Brain pericyte (primary cell): ENCODE measurements at places on chromosomes 6 and 20.

DNA sequence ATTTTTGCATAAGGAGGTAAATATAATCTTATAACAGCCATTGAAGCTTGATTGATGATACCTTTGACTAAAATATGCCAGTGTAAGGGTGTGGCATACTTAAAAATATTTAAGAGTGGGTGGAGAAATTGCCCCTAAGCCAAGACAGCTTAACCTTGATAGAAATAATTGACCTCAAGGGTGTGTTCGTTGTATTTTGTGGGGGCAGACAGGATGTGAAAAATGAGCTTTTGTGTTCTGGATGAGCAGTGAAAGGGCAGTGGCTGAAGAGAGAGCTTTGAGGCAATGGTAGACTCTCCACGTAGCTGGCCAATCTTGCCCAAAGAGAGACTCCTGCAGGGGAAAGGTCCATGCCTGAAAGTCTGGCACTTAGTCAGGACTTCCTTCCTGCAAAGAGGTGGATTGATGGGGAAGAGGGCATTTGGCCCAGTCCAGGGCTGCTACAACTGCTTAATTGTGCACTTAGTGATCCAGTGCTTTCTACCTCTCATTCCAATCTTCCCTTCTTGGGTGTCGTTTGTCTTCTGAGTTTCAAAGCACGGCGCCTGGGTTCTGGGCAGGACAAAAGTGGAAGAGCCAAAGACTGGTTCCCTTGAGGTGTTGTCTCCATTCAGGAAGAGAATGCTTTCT, 15.6 kb upstream of the CD109 start:
- DNase-seq = no peak

- DNase-seq = no peak
These were observed 142.6 kb downstream of the ARHGAP18 start for GRCh38 chr6:129567374-129567773.

GRCh38 chr20:57795342-57795697, 85.5 kb upstream of the PMEPA1 start:
- DNase-seq = no peak

DNA sequence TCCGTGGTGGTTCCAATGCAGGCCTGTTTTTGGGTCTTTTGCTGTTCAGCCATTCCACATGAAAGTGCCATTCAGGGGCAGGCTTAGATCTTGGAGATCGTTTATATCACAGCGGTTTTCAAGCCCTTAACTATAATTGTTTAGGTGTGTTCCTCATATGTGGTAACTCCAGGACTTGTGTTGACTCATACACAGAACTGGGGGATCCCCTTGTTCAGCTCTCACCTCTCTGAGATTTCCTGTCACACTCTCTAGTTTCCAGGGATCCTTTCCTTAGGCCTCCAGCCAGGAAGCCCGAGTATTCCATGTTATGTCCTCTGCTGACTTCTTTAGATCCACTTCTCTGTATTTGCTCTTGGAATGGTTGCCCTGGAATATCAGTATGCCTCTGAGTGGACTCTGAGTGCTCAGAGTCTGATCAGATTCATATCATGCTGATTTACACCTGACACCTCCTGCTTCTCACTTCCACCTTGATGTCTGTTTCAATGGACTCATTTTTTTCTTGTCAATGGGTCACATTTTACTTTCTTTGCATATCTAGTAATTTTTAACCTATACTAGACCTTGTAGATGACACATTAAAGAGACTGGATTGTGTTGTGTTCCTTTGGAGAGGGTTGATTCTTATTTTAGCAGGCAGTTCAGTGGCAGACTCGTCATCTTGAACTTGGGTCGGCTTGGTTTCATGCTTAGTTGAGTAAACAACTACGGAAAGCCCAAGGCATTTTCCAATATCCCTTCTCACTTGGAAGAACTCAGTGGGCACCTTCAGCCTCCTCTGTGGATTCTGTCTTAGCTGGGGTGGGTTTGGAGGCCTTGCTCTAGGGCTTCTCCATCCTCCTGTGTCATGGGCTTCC, 13.1 kb downstream of the NTSR1 start:
- no peak for DNase-seq

DNA sequence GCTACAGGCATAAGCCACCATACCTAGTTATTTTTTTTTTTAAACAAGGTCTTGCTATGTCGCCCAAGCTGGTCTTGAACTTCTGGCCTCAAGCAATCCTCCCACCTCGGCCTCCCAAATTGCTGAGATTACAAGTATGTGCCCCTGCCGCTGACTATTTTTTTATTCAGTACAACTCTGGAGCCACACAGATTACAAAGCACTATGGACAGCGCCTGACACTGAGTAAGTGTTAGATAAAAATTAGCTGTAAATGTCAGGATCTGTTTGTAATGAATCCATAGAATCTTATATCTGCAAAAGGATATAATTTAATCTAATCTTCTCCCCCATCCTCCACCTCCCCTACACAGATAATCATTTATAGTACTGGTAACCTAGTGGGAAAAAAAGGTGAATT, 15.3 kb upstream of the COL12A1 start:
- no peak for DNase-seq

DNA sequence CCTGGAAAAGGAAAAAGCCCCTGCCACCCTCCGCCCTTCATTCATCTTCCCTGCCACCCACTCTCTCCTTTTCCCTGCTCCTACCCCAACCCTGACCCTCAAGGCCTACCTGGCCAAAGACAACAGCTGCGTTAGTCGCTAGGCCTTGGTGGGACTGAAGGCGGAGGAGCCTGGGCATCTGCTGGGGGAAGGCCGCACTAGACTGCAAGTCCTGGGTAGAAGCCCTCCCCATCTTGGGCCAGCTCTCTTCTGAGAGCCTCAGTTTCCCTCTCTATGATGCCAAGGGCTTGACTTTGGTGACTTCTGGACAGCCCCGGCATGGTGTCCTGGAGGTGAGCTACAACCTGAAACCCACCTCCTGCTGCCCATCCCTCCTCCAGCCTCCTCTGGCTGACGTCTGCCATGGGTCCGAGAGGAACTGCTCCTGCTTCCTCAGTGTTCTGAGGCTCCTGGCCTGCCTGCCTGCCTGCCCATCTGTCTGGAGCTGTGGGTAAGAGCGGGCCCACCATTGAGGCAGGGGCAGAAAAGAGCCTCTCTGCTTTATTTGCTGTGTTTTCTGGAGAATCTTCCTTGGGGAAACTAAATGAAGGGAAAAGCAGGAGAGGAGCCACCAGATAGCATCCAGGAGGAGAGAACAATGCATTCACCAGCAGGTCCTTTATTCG, 7.5 kb upstream of the FOXC1 start:
- no peak for DNase-seq

DNA sequence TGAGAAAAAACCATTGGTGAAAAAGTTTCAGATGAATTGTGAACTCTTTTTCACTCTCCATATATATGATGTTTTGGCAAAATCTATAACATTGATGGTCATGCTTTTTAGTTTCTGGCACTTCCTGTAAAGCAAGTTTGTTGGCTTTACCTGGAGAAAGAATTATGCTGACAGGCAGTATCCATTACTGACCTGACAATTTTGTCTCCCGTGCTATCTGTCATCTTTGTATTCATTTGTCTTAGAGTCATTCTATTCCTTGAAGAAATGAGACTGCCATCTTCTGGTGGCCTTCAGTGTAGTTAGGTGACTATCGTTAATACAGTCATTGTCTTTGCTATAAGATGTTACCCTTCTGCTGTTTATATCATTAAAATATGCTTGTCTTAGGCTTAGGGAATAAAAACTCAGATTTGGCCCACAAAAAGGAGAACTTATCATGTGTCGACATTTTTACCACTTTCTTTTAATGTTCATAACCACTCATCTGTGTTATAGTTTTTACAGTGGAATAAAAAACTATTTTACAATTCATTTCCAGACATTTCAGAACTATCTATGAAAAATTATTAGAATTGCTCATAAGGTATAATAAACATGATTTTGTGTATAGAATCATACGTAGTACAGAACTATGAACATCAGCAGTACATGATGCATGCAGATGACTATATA, 707.0 kb downstream of the EPM2A start:
- DNase-seq = no peak

DNA sequence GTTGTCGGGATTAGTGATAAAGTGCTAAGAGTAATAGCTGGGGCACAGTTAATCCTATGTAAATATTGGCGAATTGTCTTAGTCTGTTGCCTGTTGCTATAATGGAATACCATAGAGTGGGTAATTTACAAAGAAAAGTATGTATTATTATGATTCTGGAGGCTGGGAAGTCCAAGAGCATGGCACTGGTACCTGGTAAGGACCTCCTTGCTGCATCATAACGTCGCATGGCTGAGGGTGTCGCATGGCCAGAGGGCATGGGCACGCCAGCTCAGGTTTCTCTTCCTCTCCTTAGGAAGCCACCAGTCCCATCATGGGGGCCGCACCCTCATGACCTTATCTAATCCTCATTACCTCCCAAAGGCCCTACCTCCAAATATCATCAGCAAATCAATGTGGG, 29.7 kb downstream of the IRF4 start:
- no peak for DNase-seq

GRCh38 chr20:38863024-38863851, 57.7 kb downstream of the PPP1R16B start:
- DNase-seq = no peak

DNA sequence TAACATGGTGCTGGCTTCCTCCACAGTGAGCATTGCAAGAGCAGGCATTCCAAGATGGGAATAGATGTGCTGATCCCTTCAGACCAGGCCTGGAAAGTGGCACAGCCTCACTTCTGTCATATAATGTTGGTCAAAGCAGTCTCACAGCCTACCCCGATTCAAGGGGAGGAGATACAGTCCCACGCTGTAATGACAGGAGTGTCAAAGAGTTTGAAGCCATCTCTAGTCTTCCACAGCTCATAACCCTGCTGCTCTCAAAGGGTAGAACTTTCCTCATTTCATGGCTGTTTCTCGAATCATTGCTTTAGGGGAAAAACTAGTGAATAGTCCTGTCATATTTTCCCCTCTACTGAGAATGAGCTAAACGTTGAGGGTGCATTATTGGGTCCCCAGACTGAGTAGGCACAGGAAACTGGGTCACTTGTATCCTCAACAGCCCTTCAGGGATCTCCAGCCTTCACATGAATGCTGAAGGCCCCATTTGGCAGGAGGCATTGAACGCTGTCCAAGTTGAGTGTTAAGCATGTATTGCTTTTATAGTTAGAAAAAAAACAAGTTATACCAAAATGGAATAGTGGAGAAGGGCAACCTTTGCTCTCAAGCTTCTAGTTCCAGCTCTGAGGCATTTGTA, 27.3 kb downstream of the DTD1 start:
- no peak for DNase-seq

DNA sequence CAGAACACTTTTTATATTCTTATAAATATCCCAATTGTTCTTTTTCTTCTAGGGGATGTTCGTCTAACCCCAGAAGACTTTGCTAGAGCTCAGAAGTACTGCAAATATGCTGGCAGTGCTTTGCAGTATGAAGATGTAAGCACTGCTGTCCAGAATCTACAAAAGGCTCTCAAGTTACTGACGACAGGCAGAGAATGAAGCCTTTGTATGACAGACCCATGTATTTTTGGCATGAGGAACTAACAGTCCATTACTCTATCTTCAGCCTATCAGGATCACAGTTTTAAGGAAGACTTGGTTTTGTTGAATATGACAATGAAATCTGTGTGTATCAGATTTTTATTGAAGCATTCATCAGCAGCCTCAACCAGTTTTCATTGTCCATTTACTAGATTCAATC, 71.4 kb downstream of the VTA1 start:
- no peak for DNase-seq

DNA sequence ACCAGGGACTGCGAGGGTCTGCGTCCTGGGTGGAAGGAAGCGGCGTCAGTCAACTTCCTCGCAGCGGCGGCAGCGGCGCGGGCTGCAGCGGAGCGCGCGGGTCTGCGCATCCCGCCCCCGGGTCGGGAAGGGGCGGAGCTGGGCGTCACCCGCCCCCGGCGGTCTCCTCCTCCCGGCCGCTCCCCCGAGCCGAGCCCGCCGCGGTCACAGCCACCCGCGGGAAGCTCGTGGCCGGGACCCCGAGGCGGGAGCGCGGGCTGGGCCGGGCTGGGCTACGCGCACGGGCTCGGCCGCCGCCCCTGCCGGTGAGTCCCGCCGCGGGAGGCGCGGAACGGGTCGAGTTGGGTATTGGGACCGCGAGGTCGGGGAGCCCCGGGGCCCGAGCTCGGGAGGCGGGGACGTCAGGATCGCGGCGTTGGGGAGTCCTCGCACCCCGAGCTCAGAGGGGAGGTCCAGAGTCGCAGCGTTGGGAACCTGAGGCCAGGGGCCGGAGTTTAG, at the start of gene PAQR8:
Gene PAQR8, plus strand, starts transcription at position 207 of the 498 bp plus-strand sequence. CDS start 41,063 bp downstream, outside the sequence.
- no peak for DNase-seq

DNA sequence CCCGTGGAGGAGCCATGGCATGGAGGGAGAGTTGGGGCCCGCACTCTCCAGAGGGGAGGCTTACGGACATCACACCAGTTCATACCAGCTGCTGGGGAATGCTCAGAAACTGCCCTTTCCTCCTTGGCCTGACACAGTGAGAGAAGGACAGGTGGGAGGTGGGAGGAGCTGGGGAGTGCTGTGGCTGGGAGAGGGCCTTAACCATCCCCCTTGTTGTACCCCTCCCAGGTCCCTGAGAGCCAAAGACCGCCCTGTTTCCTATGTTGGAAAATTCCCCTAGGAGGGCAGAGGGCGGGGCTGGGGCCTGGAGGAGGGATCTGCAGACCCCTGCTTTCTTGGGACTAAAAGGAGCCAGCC, 24.1 kb downstream of the FOXP4 start:
- DNase-seq = no peak

DNA sequence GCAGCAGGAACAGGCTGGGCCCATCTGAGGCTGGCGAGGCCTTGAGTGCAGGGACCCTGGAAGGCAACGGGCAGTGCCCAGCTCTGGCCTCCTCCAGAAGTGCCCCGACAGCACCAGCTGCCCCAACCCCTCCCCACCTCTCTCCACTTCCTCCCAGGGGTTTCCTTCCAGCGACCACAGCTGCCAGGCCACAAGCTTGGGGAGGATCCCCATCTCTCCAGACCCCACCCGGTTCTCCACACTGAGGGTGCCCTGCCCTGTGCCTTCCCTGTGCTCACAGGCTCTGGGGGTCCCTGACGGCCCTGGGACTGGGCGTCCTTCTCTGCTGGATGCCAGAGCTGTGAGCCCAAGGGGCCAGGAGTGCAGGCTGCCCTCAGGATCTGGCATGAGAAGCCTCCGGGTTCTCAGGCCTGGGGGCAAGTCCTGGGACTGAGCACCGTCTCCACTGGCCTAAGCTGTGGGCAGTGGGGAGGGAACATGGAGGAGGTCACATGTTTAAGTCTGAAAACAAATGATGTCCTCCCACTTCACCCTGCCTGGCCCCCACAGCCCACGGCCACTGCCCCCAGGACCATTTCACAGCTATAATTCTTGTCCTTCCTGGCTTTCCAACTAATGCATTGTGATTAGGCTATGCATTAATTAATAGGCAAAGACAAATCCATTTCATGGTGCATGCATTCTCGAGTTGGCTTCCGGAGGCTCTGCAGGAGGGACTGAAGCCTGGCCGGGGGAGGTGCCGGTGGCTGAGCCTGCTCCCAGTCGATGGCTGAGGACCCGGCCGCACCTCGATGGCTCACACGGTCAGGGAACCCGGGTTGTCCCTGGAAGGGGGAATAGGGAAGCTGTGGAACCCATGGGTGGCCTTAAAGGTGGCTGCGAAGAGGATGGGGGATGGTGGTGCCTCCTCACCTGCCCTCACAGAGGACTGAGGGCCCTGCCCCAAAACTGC, 24.4 kb downstream of the BHLHE23 start:
- DNase-seq = no peak
